ENCODE measurements at places on chromosomes 12 and 14.
A peak's percentile ranks its signal among the peaks of the same experiment; 100 is the strongest.

DNA sequence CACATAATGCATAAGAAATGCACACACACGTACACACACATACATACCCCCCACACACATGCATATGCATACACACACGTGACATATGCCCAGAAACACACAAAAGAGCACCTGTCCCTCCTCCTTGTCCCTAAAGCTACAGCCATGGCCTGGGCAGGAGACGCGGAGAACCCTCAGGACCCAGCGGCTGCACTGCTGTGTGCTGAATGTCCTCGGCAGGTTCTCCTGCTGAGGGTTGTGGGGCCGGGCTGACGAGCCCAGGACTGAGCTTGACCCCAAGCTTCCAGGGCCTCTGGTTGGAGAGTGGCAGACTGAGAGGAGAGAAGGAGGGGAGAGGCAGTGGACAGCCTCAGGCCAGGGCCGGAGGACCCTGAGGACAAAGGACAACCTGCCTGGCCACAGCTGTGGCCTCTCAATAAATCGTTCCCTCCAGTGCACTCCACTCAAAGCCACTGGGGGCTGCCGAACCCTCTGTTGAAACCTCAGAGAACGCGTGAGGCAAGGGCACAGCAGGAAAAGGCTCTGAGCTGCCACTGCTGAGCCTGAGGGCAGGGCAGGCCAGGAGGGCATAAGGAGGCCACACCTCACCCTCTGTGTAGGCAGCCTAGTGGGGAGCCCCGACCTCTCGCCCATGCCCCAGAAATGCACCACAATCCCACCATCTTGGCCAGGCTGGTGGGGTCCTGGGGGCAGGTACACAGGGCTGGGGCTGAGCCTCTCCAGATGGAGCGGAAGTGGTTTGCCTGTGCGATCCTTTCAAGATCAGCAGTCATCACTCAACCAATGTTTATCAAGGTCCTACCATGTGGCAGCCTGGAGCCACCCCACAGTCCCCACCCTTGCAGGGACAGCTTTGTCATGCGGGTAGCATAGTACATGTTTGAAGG lies 3.1 kb downstream of the CACNA2D4 start:
- DNase-seq, result no peak

- no peak for DNase-seq
Measured at GRCh38 chr12:130013771-130014484, 110.1 kb upstream of the TMEM132D start.

DNA sequence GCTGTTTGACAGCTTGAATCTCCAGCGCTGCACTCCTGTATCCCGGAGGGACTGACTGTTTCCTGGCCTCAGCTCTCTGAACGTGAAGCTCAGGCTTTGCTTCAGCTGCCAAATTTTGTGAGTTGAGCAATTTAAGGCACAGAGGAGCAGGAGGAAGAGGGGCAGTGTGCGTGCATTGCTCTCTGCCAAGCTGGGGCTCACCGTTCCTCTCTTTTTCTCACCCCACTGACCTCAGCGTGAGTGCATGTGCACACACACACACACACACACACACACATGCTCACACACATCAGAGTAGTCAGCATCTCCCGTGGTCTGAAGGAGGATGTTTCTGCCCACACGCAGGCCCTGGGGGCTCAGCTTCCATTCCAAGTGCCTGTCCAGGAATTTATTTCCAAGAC lies 27.8 kb upstream of the BDKRB2 start:
- no peak for DNase-seq

GRCh38 chr12:6763380-6763779 lies 2.8 kb upstream of the PTMS start:
- no peak for DNase-seq

GRCh38 chr12:5908251-5908650 lies 36.8 kb downstream of the ANO2 start:
- no peak for DNase-seq

- DNase-seq, result no peak
Measured at GRCh38 chr12:4275016-4275869, 1.7 kb downstream of the CCND2 start.

- DNase-seq, result peak; percentile 68
Measured at GRCh38 chr14:78959674-78960264, 789.6 kb downstream of the NRXN3 start.

DNA sequence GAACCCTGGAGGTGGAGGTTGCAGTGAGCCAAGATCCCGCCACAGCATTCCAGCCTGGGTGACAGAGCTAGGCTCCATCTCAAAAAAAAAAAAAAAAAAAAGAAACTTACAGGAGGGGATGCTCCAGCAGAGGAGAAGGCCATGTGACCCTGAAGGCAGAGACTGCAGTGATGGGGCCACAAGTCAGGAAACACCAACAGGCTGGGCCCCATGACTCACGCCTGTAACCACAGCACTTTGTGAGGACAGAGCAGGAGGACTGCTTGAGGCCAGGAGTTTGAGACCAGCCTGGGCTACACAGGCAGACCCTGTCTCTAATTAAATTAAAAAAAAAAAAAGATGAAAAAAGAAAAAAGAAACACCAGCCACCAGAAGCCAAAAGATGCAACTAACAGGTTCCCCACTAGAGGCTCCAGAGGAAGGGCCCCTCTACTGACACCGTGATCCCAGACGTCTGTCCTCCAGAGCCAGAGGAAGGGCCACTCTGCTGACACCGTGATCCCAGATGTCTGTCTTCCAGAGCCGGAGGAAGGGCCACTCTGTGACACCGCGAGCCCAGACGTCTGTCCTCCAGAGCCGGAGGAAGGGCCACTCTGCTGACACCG lies 9.1 kb upstream of the GLT1D1 start:
- DNase-seq, result no peak

Data from RWPE2 (cell line).